ENCODE measurements at places on chromosomes 3 and 15.

DNA sequence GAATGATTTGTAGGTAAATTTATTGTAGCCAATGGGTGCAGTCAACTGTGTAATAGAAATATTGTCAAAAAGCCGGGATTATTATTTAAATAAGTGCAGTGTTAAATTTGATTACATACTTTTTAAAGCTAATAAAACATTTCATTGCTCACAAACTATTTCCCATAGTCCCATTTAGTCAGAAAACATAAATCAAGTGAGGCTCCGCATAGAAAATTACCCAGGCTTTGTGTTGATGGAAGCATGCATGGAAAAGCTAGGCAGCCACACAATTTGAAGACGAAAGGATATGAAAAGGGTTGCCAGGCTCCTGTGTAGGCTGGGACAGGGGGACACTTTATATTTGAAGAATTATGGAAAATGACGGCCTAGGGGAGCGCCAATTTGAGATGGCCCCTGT is 82.3 kb downstream of the LRTM1 start:
- DNase-seq: no peak

- DNase-seq: no peak
Measured at GRCh38 chr15:93870583-93870982, 360.8 kb upstream of the MCTP2 start.

DNA sequence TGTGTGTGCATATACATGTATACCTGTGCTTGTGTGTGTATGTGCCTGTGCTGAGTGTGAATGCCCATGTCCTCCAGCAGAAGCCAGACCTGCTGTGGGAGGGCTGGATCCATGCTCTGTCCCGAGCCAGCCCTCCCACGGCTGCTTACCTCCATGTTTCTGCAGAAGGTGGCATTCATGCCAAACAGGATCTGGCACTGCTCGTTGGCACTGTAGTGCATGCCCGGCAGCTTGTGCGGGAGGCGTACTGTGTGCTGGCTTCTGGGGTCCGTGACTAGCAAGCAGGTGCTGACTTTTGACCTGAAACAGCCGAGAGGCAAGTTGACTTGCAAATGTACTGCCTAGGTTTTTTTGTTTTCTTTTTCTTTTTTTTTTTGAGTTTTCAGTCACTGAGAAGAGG is 189.3 kb downstream of the ADAMTS17 start:
- no peak for DNase-seq

GRCh38 chr15:73582851-73583379 is 50.3 kb downstream of the NPTN start:
- no peak for DNase-seq

GRCh38 chr3:177449360-177450006 is 252.2 kb upstream of the TBL1XR1 start:
- DNase-seq: peak; percentile 94

- no peak for DNase-seq
Measured at GRCh38 chr3:30766522-30766921, 127.9 kb downstream of the GADL1 start.

DNA sequence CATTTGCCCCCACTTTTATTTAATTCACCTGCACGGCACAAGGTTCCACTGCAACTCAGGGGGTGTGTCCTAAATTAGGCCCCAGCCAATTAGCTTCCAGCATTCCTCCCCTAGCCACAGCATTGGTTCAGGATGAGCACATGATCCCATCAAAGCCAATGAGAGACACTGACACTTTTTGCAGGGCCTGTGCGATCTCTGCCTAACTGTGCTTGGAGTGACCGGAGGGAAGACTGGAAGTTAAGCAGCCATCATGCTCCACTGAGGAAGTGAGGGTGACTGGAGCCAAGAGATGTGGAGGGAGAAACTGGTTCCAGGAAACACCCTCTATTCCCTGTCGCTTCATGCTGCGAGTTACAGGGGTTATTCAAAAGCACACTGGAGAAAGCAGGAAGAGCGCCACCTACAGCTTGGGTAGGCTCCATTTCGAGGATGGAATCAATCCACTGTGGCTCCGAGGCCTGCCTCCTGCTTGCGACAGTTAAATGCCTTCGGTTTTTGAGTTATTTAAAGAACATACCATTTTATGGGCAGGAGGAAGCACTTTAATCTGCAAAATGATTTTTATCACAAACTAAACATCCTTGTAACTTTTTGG is 122.2 kb upstream of the WNT5A start:
- DNase-seq: no peak

GRCh38 chr3:190552969-190553759 is 39.3 kb downstream of the IL1RAP start:
- peak; percentile 69 for DNase-seq

- no peak for DNase-seq
Measured at GRCh38 chr3:72081471-72082185, 296.7 kb upstream of the PROK2 start.

- peak; percentile 71 for DNase-seq
Measured at GRCh38 chr3:174821477-174821876, 37.7 kb upstream of the NAALADL2 start.

- no peak for DNase-seq
Measured at GRCh38 chr3:139597947-139598346, 58.4 kb upstream of the RBP1 start.

GRCh38 chr15:61076598-61077170 is 152.4 kb downstream of the RORA start:
- no peak for DNase-seq

DNA sequence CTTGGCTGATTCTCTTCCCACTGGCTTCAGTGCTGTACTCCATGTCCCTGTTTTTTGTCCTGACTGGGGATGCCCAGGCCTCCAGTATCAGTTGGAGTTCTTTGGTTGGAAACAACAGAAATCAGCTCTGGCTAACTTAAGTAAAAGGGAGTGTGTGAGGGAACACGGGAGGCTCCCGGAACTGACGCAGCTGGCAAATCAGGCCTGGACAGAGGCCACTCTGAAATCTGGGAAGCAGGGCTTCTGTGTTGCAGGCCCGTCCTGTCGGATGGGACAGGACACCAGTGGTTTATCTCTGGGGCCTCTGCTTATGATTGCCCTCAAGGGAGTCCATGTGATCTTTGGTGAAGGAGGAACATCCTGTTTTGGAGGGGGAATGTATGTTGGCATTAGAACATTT is 124.3 kb downstream of the CHCHD6 start:
- DNase-seq: no peak

DNA sequence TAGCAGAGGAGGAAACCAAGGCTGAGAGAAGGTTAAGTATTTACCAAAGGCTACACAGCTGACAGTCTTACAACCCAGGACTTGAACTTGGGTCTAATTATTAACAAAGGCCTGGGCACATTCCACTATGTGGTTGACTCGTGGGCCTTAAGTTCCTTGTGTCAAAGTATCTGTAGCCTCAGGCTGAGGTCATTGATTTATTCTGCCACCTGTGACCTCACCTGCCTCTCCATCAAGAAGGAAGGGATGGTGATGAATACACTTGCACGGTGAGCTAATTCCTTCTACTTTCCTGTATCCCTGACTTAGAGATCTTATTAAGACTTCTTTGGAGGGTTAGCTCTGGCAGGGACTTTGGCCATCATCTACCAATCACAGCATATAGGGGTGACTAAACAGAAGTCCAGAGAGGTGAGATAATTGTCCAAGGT is 19.9 kb upstream of the LRRC58 start:
- no peak for DNase-seq

DNA sequence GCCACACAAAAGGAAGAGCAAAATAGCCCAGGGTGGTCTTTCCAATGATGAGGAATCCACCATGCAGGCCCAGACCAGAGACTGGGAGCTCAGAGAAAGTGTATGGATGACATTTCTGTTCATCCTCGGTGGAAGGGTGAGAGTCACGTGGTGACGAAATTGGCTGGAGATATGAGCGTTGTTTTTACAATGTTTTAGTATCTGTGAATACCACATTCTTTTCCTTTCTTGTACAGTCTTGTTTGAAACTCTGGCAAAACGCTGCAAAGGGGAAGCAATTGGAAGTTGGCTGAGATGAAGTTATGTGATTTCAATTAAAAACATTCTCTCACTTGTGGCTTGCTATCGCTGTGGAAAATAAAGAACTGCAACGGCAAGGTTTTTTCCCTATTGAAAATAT is 137.5 kb downstream of the MAGI1 start:
- no peak for DNase-seq

DNA sequence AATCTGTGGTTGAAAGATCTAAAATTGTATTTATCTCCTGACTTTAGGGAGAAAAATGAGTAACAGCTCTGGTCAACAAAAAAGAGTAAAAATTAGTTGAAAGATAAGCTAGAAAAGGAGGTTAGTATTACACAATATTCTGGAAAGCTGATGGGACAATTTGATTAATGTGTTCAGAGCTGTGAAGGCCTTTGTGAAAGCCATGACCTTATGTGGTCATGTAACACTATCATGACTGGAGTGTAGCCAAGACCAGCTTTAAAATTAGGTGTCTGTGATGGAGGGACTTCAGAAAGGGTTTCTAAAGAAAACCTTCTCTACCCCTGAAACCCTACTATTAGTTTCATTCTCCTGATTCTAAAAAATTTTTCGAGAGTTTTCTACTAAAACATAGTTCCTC is 127.2 kb downstream of the NFKBIZ start:
- DNase-seq: no peak

GRCh38 chr3:63442918-63443317 is 164.8 kb downstream of the SYNPR start:
- DNase-seq: no peak

DNA sequence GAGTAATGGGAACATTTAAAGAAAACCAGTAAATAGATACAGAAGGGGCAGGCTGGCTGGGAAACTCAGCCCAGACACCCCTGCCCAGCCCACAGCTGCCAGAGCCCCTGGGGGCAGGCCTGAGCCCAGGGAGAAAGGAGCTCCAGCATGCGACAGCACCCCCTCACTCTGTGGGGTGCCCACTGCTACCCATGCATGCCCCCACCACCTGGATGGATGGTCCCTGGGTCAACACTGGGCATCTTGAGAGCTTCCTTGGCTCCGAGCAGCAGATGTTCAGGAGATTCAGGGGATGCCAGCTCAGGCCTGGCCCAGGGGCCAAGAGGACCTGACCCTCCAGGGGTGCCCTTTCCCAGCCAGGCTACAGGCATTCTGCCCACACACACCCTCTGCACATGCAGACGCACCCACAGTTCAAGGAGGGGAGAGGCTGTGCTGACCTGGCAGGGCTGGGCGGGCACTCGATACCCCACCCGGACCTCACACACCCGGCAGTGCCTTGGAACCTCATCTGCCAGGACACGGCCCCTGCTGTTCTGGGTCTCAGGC is 31.5 kb downstream of the PTH1R start:
- DNase-seq: no peak

- no peak for DNase-seq
Measured at GRCh38 chr3:159632851-159633250, 355.8 kb upstream of the IL12A start.

GRCh38 chr3:171282041-171282440 is 178.2 kb downstream of the TNIK start:
- DNase-seq: peak; percentile 94

DNA sequence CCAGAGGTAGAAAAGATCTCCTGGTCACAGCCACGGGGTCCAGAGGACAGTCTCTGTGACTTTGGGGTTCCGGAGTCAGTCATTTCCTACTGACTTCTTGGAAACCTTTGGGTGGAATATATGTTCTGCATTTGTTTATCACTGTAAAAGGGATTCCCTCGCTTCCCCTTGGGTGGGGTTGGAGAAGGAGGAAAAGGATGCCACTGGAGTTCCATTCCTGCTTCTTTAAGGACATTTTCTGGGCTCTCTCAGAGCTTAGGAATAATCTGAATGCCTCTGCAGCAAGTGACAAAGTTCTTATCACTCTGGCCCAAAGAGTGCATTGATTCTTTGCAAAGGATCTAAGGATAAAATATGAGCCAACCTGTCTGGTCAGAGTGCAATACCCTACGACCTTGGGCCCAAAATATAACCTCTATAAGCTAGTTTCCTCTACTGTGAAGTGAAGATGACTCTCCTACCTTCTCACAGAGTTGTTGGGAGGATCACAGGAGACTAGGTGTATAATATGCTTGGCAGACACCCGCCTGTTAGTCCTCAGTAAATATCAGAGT is 17.2 kb downstream of the ARHGEF3 start:
- no peak for DNase-seq

- DNase-seq: no peak
Measured at GRCh38 chr15:65333856-65334255, 29.4 kb downstream of the RNU5B-1 start.

- peak; percentile 77 for DNase-seq
Measured at GRCh38 chr3:172341482-172342059, 106.7 kb downstream of the GHSR start.

DNA sequence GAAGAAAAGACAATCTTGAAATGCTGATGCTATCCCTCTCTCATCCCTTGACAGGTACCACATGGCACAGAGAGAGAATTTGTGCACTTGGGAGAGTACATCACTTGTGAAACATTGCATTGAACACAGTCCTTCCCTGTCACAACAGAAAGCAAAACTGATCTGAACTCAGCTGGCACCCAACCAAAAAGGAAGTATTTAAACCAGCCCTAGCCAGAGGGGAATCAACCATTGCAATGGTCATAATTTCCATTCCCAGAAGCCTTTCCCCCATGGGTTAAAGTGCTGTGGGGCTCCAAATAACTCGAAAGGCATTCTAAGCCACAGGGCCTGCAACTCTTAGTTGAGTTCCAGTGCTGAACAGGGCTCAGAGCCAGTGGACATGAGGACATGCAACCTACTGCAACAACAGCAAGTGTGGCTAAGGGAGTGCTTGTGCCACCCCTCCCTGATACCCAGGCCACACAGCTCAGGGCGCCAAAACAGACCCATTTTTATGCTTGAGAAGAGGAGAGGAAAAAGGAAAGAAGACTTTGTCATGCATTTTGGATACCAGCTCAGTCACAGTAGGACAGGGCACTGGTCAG is 530.8 kb upstream of the BCHE start:
- DNase-seq: no peak

GRCh38 chr15:45603881-45604280 is 16.7 kb downstream of the BLOC1S6 start:
- DNase-seq: no peak

DNA sequence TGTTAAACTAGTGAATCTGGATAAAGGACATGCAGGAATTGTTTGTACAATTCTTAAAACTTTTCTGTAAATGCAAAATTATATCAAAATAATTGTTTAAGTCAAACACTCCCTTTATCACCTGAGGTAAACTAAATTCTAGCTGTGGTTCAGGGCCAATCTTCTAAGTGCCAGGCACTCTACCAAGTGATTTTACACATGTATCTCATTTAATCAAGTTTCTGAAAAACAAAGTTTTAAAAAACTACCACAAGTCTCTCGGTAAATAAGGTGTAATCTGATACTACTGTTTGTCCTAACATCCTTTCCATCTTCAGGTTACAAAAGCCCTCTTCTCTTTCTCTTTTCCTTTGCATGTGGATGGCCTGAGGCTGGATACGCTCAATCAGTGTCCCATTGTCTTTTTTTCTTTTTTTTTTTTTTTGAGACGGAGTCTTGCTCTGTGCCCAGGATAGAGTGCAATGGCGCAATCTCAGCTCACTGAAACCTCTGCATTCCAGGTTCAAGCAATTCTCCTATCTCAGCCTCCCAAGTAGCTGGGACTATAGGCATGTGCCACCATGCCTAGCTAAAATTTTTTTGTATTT is 19.3 kb downstream of the IFT80 start:
- no peak for DNase-seq

GRCh38 chr3:45975686-45976085 is 19.9 kb downstream of the FYCO1 start:
- DNase-seq: no peak

- peak; percentile 97 for DNase-seq
Measured at GRCh38 chr15:66700802-66701421, 1.1 kb upstream of the SMAD6 start.

Measured in choroid plexus epithelial cell (primary cell).